ENCODE measurements at places on chromosomes 2 and 18.

- DNase-seq = no peak
Observed at GRCh38 chr2:24834733-24835395, 41.6 kb downstream of the CENPO start.

DNA sequence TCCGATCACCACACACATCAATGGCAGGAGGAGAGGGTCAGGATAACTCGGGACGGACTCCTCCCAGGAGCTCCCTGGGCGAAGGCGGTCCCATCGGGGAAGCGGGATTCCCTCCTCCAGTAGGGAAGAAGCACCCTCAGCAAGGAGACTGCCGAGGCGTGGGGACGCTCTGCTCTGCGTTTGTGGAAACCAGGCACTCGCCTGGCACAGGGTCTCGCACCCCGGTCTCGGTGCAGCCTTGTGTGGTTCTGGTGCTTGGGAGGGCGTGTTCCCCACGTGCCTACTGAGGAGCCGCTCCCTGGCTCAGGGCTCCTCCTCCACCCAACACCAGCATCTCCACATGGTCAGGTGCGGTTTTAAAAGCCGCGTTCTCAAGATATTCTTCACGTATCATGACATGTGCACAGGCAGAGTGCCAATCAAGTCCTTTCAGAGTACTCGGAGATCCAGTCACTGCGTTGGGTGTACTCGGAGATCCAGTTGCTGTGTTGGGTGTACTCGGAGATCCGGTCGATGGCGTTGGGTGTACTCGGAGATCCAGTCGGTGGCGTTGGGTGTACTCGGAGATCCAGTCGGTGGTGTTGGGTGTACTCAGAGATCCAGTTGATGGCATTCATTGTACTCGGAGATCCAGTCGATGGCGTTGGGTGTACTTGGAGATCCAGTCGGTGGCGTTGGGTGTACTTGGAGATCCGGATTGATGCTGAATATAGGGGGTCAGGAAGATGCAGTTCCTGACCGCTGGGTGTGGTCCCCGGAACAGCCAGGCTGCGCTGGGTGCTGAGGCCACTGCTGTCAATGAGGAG lies 117.5 kb downstream of the RTP5 start:
- no peak for DNase-seq

- DNase-seq = no peak
Observed at GRCh38 chr2:50448556-50448955, 583.4 kb downstream of the NRXN1 start.

- no peak for DNase-seq
Observed at GRCh38 chr2:44549099-44549471, 187.3 kb downstream of the CAMKMT start.

GRCh38 chr2:180443888-180444287 lies 436.8 kb upstream of the CWC22 start:
- no peak for DNase-seq

DNA sequence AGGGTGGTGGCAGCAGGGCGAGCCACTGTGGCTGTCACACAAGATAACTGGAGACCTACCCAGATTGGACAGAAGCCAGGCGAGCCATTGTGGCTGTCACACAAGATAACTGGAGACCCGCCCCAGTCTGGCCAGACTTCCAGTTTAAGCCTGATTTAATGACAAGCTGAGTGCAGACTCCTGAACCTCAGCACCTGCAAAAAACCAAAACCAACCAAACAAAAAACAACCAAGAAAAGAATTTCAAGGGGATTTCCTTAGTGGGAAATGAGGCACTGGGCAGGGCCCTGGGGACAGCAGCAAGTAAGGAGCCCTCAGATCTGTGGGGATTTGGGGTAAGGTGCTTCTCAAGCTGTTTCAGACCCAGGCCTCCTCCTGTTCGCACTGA lies 95.2 kb upstream of the BOD1L2 start:
- peak; percentile 62 for DNase-seq

DNA sequence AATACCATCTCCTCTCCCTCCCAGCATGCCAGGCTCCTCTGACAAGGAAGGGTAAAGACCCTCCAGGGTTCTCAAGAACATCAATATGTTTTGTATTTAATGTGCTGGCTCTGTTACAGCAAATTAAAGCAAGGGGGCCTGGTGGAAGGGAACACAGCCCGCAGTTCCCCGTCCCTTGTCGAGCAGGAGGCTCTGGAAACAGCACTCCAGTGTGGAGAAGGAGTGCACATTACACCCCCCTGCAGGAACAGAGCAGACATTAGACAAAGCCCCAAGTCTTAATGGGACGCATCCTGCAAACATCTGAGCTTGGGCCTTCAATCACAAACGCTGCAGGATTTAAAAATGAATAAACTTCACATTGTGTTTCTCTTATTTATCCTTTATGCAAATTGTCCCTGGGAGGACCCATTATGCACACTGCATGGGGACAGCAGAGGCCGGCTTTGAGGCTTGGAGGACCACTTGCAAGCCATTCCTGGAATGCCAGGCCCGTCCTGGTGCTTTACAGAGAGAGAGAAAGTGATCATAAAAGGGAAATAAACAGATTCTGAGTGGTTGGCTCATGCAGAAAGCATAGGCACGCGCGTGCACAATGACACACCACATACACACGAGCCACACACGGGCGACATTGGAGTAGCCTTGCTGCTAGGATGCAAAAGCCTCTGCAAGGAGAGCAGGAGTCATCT lies 328.7 kb downstream of the SMAD2 start:
- DNase-seq = no peak

Data from GM13977 (cell line).